Hypothalamus (tissue), 51 donors: ENCODE measurements at places on chromosomes 7 and 10.

GRCh38 chr7:4878336-4879335 is 4.9 kb downstream of the RADIL start:
- DNase-seq = no peak

GRCh38 chr10:16649757-16650156 is 128.1 kb upstream of the C1QL3 start:
- no peak for DNase-seq

DNA sequence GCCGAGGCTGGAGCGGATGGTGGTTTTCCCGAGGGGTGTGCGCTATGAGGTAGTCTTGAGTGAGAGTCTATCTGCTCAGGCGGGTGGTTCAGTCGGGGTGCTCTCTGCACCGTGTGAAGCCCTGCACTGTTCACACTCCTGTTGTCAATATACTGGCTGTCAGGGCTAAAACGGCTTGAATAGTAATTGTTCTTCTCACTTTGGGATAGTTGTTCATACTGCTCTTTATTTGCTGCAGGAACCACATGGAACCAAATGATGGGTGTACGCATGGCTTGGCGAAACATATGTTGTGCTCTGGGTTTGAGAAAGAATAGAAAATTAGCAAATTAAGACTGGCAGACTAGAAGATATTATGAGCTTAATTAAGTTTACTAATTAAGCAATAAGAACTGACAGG is 432.5 kb downstream of the PARD3 start:
- DNase-seq = no peak

- DNase-seq = no peak
These were observed 473.3 kb downstream of the LRMDA start for GRCh38 chr10:75904499-75905283.

- DNase-seq = no peak
These were observed 498.7 kb upstream of the MKI67 start for GRCh38 chr10:128624656-128625530.

DNA sequence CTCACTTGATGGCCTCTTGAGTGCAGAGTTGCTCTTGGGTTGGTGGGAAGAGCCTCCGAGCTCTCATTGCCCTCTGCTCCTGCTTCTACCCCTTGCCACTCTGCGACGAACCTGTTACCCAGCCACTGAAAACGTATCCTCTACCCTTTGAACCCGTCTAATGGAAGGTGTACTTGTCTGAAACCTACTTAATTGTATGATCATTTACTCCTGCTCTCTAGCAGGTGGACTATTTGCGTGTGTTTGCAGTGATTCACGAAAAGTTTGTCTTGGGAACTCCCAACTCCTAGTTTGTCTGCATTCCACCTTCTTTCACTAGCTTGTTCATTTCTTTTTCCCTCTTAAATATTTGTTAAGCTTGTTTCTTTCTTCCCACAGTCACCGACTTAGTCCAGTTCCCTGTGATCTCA is 503 bp downstream of the CROT start:
- DNase-seq = no peak

GRCh38 chr7:98459529-98459928 is 58.6 kb upstream of the BAIAP2L1 start:
- no peak for DNase-seq

DNA sequence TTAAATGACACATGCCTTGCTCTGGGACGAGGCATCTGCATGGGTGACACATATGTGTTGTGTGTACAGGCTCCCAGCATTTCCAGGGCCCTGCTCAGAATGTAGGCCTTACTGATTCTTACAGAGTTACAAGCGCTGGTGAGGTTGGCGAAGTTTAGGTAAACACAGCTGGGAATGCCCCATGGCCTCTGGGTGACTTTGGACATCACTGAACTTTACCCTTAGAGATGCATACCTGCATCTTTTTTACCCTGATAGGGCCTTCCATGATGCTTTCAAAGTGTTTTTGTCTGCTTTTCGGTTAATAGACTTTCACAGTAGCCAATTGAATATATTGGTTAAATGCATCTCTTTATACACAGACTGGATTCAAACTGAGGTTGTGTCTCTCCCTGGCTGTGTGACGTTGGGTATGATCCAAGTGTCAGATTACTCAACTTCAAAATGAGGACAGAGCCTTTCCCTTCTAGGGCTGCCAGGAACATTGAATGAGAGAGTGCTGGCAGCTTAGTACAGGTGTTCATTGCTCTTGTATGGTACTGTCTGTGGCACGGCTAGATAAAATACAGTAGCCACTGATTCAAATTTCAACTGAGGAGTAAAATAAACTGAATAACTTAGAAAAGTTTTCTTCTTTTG is 29.5 kb downstream of the EGFR start:
- DNase-seq = no peak

DNA sequence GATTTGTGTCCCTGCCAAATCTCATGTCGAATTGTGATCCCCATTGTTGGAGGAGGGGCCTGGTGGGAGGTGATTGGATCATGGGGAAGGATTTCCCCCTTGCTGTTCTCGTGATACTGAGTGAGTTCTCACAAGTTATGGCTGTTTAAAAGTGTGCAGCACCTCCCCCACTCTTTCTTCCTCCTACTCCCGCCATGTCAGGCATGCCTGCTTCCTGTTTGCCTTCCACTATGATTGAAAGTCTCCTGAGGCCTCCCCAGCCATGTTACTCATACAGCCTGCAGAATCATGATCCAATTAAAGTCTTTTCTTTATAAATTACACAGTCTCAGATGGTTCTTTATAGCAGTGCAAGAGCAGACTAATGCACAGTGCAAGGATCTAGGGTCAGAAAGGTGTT is 75.4 kb downstream of the CALD1 start:
- DNase-seq = no peak

DNA sequence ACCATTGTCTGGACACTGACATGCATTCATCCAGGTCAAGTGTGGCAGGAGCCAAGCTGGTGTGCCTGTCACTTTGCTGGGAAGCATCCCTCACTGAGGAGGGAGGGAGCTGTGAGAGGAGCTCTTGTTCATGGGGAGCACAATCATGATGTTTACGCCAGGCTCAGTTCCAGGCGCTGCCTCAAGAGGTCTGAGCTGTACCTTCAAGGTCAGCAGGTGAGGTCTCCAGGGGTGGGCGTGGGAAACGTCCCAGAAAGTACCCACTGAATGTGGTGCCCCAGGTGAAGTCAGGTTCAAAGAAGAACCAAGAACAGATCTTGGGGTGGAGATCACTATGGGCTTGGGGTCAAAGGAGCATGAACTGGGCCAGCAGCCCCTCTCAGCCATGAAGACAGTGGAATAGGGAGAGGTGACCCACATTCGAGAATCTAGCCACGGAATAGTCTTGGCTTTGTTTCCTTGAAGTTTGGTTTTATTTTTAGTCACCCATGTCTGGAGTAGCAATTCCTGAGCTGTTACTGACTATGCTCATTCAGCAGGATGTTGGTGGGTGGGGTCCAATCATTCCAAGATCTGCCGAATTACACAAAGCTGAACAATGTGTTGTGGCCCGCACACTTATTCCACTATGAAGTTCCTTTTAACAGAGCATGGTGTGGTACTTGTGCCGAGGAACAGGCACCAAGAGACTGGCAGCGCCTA is 29.3 kb downstream of the NPS start:
- DNase-seq = no peak

DNA sequence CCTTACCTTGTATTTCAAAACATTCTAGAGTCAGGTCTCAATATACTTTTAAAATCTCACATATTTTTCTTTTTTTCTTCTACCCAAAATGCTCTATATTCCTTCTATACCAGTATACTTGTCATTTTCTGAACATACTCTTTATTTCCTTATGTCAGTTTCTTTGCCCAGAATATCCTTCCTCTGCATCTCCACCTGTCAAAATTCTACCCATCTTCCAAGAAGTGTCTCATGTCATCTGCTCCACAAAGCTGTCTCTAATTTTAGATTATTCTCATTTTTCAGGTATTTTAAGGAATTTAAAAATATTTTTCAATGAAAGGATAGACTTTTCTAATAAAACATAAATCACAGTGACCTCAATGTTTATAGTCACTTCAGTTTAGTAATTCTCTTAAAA is 328.0 kb upstream of the SMIM30 start:
- no peak for DNase-seq

GRCh38 chr7:44057181-44057848 is 8.1 kb downstream of the PGAM2 start:
- no peak for DNase-seq

DNA sequence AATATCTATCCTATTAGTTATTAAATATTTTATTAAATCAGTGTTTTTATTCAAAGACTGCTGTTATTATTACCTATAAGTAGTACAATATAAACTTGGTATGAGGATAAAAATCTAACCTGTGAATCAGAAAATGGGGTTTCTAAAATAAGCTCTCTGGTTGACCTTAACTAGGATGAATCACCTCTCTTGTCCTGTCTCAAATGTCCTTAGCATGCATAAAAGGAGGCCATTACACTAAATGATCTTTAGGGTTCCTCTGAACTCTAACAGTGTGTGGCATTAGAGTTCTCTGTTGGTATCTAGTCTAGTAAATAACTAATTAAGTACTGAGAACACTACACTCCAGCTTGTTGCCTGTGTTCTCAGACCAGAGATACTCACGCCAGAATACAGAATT is 143.1 kb upstream of the LRRTM3 start:
- DNase-seq = no peak

DNA sequence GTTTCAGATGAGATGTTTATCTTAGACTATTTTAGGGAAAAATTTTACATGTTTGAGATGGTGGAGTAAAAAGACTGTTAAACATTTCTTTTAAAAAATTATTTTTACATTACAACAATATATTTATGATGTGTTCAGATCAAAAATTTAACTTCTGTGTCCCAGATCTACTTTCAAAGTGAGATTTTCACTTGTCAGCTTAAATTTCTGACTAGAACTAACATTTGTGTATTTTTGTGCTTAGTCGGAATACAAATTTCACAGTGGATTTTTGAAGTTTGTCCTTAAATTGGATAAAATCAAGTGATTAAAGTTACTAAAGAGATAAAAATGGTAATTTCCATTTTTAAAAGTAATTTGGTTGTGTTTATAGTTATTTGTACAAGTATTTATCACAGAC is 24.9 kb downstream of the TMEM106B start:
- DNase-seq = no peak

- no peak for DNase-seq
These were observed 142.9 kb upstream of the PODXL start for GRCh38 chr7:131699323-131699722.

DNA sequence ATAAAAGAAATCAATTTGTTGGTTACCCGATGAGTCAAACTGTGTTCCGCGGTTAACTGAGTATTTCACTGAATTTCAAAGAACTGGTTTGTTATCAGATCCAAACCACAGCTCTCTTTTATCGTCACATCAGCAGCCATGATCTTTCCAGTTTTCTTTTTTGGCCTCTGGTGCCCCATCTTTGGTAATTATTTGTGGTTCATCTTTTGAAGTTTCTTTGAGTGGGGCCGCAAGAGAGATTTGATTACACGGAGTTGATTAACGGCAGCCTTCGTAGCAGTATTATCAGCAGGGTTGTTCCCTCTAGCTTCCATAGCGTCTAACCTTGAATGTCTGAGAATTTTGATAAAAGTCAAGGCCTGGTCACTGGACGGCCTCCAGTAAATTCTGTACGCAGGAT is 154.9 kb upstream of the TNRC18 start:
- DNase-seq = no peak

- DNase-seq = no peak
These were observed 24.1 kb downstream of the GPAM start for GRCh38 chr10:112159469-112159868.

DNA sequence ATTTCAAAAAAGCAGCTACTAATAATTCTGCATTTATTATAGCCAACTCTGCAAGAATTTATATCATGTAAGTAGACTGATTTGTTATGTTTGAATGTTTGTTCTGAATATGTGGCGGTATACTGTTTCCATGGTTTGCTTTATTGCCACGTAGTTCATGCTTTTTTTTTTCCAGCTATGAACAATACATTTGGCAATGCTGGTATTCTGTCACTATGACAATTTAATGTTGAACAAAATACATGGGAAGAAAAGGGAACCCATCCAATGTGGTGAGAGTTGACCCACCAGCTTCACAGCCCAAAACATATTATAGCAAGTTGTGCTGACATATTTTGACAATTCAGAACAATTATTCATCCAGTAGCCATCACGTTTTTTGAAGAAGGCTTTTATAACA is 145.6 kb downstream of the CCDC71L start:
- DNase-seq = no peak

- DNase-seq = no peak
These were observed 64.4 kb upstream of the EMX2 start for GRCh38 chr10:117477961-117478670.

DNA sequence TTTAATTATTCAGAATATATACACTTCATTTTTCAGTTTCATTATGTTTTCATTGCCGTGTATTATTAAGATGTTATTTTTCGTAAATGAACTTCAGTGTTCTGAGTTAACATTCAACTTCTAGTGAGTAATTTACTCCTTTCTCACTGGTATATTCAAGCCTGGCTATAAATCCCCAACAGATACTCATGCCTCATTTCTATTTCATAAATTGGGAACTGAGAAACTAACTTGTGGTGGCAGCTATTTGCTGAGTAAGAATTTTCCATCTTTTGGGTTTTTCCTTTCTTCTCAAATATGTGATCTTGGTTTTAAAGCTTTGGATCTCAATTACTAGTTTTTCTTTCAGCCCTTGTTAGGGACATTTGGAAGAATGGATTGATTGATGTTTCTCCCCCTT is 281.1 kb downstream of the CDK14 start:
- DNase-seq = no peak

- no peak for DNase-seq
These were observed 162.0 kb downstream of the REEP3 start for GRCh38 chr10:63683223-63683622.

DNA sequence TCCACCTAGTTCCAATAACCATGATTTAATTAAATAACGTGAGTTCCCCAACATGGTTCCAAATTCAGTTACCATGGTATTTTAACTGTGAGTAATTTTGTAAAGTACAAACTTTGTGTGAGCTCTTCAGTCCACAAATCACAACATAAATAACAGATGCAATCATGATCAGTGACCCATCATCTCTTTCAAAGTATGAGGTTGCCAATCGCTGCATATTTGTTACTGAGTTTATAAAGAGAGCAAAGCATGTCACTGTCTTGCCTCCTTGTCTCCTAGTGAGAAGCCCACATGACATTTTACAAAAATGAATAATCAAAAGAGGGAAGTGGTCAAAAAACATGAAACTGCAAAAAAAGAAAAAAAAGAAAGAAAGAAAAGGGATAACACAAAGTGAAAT is 69.1 kb upstream of the PDSS1 start:
- DNase-seq = no peak

DNA sequence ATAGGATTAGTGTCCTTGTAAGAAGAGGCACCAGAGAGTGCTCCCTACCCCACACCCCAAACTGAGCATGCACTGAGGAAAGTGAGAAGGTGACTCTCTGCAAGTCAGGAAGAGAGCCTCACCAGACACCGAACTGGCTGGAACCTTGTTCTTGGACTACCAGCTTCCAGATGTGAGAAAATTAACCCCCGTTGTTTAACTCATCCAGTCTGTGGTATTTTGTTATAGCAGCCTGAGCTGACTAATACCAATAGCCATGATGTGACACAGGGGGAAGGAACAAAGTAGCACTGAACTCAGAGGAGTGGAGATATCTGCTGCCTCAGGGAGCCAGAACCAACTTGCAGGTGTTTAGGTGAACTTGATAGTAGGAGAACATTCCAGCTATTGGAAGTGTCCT is 415.2 kb upstream of the ZMIZ1 start:
- no peak for DNase-seq
